Stimulated activated CD8-positive, alpha-beta memory T cell treated with anti-CD3 and anti-CD28 coated beads, Interleukin-7, amount 100 ng/mL, for 1 hour (primary cell): ENCODE measurements at places on chromosomes 1 and 21.

DNA sequence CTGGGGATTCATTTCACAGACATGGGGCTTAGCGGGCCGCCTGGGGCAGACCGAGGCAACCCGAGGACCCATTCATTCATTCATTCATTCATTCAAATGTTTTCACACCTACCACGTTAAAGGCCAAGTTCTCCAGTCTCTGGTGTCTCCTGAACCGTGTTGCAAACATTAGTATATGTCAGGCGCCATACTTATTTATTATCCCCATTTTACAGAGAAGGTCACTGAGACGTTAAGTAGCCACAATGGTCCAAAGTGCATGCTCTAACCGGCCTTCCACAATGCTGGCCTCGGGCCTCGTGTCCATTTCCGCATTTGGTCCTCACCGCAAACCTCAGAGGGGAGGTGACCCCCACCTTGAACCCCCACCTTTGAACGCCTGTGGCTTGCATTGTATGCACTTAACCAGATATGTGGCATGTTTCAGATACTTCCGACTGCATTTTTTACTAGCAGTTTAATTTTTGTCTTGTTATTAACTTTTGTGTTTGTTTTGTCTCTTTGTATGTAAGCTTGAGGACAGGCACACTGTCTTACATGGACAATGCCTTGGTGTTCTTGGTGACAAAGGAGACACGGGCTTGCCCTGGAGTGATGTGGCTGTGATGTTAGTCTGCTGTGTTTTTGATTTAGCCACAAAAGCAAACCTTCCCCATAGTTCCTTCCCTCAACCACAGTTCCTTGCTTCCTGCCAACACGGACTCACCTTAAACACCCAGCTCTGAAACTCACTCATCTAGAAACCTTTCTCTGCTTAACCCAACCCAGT lies 1.2 kb upstream of the IFFO2 start:
- no peak for DNase-seq

DNA sequence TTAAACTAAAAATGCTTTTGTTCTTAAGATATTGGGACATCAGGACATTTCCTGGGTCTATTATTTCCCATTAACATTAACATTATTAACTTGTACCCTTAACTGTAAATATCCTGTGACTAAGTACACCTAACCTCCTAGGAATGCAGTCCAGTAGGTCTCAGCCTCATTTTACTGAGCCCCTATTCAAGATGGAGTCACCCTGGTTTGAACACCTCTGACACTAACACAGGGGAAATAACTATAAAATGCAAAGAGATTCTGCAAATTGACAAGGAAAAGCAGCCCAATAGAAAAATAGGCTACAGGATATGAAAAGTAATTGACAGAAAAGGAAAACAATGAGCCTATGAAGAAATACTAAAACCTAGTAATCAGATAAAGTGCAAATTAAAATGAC lies 11.6 kb upstream of the NCMAP start:
- DNase-seq, result no peak

GRCh38 chr1:65049941-65050713 lies 83.8 kb upstream of the JAK1 start:
- DNase-seq, result no peak

GRCh38 chr1:159835862-159836525 lies 9.3 kb downstream of the SLAMF8 start:
- no peak for DNase-seq

GRCh38 chr1:50091068-50091467 lies 17.7 kb upstream of the ELAVL4 start:
- no peak for DNase-seq

DNA sequence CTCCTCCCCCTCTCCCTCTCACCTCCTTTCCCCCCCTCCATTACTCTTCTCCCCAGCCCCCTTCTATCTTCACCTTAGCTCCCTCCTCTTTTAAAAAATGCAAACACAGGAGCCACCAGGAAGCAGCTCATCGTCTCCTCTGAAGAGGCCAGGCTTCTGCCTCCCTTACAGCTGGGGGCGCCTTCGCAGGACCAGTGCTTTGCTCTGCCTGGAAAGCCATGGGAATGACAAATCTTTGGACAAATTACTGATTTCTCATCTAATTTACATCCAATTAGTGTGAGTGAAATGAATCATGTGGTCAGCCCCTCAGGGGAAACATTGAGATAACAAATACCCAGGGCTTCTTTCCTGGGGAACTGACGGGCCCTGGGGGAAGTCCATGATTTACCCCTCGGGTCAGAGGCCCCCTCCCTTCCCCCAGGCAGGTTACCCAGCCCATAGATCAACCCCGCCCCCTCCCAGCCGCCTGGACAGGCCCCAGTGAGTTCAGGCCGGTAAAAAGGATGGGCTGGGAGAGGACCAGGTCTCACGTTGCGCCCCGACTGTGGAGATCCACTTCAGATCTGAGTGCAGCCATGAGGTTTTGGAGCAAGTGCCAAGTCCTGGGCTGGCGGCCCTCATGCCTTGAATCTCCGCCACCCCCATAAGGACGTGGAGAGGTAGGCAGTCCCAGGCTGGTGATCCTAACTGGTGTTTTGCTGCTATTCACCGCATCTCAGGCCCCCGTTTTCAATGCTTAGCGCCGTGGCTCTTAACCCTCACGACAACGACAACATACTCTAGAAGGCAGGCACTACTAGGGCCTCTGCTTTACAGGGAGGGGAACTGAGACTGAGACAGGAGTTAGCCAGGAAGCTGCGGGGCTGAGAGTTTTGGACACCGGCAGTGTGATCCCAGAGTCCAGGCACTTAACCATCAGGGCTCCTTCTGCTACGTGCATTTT lies 300.8 kb downstream of the RRAGC start:
- no peak for DNase-seq

DNA sequence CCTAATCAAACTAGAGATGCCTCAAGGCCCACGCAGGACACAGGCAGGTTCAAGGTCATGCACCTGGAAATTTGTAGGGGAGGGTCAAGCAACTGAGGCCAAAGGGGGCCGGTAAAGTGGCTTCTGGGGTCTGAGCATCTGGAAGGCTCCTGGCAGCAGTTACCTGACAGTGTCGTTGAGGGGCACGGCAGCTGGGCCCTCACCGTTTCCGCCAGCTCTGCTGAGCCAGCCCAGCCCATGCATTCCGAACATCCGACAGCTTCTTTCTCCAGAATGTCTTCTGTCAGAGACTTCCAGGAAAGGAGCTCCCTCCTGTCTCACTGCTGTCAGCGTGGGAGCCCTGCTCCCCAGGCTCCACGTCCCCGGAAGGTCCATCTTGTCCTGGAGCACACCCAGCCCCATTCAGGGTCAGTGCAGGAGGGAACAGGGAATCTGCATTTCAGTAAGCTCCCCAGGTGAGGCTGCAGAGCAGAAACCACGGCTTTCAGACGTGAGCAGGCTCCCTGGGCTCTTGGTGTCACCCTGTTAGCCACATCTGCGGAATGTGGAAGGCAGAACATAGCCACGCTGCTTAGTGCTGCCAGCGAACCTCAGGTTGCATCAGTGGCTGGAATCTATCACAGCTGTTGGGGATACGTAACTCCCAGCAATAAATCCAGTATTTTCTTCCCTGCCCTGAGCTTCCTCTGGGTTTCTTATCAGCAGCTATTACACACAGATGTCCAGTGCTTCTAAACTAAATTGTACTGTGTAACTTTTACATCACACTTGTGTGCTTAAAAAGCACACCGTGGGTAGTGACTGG lies 36.3 kb upstream of the FAM3B start:
- DNase-seq, result no peak

GRCh38 chr1:31433396-31433930 lies 20.4 kb downstream of the SERINC2 start:
- DNase-seq, result no peak

DNA sequence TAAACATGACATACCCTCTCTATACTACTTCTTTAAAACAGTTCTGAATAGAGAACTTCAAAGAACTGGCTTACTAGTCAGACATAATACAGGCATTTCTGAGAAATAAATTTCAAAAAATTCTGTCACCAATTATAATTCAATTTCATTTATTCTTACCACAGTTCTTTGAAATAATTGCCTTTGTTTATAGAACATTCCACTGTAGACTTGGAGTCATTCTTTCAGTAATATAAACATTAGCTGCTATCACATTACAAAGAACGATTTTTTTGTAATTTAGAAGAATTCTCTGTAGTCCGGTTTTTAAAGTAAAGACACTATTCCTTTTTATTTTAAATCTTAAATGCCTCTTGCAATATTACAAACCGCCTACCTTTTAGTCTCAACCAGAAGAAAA lies 146.4 kb upstream of the COL11A1 start:
- DNase-seq, result no peak

DNA sequence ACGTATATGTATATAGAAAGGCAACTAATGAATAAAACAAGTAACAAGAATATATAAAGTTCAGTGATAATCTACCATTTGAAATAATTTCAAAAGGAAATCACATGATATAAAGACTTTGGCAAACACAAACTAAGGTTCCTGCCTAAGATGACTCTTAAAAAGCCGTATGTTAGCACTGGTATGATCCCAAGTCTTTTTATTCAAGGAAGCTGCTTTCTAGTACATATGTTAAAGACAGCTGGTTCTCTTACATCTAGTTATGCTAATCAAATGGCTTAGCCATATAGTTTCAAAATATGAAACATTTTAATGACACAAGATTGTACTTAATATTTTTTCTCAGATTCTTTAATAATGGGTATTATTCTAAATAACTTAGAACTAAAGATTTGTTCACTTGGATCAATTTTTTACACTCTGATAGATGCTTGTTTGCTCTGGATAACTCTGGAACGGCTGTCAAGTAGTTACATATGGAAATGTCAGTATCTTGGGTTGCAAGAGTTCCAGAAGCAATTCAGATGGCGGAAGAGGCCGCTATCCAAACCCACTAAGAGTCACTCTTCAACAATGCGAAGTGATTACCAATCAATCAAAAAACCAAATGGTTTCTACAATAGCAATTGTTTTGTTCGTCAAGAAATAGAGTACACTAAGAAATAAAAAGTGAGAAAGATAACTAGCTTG lies 21.4 kb downstream of the STX6 start:
- DNase-seq, result no peak

DNA sequence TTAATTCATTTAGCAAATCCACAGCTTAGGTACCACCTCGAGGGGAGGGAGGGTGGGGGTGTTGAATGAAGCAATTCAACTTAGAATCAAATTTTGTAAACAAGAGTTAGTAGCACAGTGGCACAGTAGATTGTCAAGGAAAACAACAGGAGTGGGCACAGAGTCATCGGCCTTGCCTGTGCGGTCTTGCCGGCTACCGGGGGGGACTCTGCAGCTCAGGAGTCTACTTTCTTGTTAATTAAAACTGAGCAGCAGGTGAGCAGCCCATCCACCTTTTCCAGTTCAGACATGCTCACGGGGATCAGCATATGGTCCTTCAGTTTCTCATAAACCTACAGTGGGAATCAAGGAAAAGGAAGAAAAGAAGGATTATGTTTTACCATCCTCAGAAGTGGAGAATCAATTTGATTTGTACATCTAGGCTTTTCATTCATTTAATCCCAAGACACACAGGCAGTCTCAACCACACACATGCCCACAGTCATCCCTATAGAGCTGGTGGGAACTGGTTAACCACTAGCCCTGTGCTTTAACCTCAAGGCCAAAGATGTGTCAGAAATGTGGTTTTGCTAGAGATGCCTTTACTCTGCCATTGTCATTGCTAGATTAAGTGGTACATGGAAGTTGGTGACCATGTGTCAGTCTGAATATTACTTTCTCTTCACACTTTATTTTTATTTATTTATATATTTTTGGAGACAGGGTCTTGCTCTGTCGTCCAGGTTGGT lies 45.0 kb upstream of the BCL10 start:
- no peak for DNase-seq

GRCh38 chr1:7873801-7874795 lies 21.2 kb upstream of the UTS2 start:
- DNase-seq, result no peak

GRCh38 chr1:82775406-82776000 lies 974.8 kb downstream of the ADGRL2 start:
- DNase-seq, result no peak

DNA sequence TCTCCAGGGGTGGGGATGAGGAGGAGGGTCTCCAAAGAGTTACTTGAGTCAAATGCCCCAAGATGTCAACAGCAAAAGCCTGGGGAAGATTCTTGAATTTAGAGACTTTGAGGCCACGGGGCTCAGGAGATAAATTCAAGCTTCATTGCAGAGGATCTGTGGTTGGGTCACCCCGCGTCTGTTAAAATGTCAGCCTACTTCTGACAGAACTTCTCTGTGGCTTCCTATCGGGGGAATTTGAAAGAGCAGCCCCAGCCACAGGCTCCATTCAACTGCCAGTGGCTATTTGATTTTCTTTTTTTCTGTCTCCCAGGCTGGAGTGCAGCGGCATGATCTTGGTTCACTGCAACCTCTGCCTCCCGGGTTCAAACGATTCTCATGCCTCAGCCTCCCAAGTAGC lies 62.5 kb upstream of the EFHD2 start:
- peak; percentile 8 for DNase-seq

GRCh38 chr1:61285371-61285885 lies 203.1 kb downstream of the NFIA start:
- no peak for DNase-seq
